ENCODE measurements at places on chromosomes 6 and 20.

- DNase-seq: no peak
Observed at GRCh38 chr20:58871533-58872102, 19.1 kb downstream of the GNAS start.

GRCh38 chr20:10854976-10855375 lies 181.2 kb upstream of the JAG1 start:
- no peak for DNase-seq

GRCh38 chr6:124765280-124765679 lies 197.0 kb upstream of the RNF217 start:
- DNase-seq: no peak

- DNase-seq: no peak
Observed at GRCh38 chr6:13703496-13703895, 8.1 kb downstream of the RANBP9 start.

DNA sequence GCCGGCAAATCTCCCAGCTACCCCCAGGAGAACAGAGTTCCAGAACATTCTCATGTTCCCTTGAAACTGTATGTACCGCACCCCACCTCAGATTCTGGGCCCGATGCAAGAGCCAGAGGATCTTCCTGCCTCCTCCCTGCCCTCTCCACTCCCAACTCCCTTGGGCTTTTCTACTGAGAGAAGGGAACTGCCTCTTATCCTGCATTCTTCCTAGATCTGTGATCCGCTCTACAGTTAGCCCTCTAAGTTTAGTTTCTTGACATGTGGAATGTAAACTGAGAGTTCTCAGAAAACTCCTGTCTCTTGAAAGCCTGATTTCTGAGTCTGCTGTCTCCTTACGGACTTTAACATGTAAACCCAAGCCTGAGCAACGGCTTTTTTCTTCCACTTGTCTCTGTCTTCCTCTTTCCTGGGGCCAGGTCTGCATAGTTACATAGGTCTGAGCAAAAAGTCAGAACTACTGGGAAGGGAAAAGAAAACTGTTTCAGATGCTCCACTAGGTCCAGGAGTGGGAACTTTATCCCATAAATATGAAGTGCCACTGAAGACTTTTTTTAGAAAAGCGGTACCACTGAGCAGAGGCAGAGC lies 86.5 kb upstream of the TNFAIP3 start:
- no peak for DNase-seq

- no peak for DNase-seq
Observed at GRCh38 chr6:143362192-143362558, 88.3 kb downstream of the ADAT2 start.

- DNase-seq: no peak
Observed at GRCh38 chr20:31759836-31760518, 20.9 kb downstream of the TPX2 start.

GRCh38 chr6:26309731-26310142 lies 55.3 kb upstream of the BTN3A2 start:
- DNase-seq: no peak

DNA sequence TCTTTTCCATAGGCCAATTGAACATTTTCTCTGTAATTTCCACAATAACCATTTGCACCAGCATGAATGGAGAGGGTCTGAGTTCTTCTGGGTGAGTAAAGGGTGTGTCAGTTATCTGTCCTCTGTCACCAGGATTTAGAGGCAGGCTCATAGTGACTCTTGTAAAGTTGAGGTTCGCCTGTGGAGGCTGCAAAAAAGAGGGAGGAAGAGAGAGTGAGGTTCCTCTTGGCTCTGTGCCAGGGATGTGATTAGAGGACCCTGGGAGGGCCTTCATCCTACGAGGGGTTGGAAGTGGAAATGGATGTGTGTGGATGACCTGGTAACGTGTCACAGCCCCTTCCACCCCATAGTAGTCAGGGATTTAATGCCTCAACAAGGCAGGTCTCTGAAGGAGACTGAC lies 242.0 kb downstream of the ESR1 start:
- DNase-seq: no peak

GRCh38 chr20:20037960-20038359 lies 14.3 kb downstream of the CRNKL1 start:
- DNase-seq: no peak

GRCh38 chr6:14633479-14633878 lies 515.9 kb downstream of the CD83 start:
- DNase-seq: no peak

DNA sequence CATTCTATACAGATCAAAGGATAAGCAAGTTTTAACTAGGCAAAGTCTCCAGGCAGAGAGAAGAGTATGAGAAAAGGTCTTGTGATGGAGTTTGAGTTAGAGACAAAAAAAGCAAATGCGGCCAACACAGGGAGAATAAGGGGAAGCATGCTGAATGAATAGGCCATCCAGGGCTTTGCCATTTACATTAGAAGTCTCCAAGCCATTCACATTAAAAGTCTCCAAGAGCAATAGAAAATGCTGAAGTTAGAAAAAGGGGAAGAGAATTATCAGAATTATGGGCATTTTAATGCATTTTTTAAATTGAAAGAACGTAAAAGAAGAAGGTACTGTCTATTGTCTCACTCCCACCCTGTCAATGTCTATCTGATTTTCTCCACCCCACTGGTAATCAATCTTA lies 49.4 kb downstream of the PDSS2 start:
- DNase-seq: peak; percentile 5

- DNase-seq: no peak
Observed at GRCh38 chr20:23622839-23623343, 14.9 kb downstream of the CST3 start.

DNA sequence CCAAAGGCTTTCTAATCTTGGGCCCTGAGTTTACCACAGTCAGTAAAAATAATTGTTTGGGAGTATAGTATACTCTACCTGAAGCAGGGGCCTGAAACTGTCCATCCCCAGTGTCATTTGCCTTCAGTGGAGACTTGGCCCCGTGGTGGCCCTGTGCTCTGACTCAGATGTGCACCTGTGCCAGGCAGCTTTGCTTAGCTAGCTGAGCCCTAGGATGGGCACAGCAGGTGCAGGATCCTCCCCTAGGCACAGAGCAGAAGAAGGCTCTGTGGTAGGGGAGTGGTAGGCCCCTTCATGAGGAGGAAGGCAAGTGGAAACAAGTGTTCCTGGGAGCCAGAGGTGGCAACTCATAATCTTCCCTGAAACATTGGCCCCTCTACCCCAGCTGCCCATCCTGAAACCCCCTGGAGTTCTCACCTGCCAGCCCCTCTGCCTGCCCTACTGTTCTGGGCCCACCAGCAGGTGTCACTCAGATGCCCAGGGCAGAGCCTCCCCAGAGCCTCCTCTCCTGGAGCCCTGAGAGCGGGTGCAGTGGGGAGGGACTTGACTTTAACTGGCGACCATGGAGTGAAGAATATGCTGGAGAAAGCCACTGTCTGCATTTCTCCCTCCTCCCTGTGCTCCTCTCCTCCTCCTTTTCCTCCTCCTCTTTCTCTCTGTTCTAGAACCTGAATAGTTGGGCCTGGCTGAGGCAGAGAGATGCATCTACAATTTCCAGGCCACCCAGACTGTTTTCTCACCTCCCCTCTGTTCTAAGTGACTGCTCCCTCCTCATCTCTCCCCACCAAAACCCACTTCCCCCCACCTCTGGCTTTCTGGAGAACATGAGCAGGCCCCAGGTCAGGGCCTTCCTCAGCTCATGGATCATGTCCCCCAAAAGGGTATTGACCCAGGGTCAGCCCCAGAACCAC lies 2.9 kb downstream of the CPNE5 start:
- DNase-seq: no peak

DNA sequence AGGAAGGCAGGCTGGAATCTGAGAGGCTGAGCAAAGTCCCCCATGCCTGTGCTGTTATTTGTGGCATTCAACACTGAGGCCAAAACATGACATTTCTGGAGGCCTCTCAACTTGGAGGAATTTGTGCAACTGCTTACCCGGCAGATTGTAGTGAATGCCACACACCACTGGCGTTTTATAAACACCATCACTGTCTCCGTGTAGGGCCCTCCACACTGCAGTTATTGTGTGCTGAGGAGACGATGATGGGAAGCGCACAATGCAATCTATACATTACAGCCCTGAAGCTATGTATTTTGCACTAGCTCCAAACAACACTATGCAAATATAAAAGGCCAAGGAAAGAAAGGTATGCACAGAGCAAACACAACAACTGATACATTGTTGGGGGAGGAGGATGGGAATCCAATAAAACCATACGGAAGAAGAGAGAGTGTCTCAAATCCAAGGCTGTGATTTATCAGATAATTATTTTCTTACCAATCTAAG lies 106.5 kb downstream of the SMLR1 start:
- no peak for DNase-seq

- DNase-seq: no peak
Observed at GRCh38 chr6:15656145-15656544, 6.7 kb downstream of the DTNBP1 start.

DNA sequence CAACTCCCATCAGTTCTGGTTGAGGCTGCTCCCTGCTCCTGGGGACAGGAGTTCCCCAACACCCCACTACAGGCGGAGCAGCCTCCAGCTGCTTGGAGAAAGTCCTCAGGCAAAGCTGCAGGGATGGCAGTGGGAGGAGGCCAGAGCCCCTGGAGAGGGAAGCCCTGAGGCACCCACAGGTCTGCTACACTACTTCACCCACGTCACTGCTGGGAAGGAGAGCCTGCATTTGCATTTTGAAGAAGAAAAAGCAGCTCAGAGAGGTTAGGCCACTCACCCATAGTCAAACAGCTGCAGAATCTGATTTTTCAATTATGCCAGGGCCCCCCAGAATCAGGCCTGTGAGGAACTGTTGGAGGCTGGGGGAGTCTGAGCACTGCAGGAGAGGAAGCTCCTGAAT lies 17.2 kb downstream of the BFSP1 start:
- DNase-seq: no peak

DNA sequence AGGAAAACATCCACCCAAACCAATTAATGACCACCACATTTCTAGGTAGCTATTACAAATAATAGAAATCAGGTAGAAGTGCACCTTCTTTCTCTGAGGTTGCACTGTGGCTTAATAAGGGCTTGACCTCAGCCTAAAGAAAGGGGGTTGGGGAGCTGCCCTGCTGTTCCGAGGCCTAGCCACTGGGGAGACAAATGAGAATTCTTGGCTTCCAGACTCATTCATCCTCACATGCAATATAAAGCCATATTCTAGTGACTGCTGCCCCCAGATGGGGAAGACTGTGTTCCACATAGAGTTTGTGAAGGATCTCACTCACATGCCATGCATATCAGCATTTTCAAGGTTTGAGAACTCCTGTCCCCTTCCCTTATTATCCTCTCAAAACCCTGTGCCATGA lies 22.9 kb downstream of the SAYSD1 start:
- DNase-seq: no peak

DNA sequence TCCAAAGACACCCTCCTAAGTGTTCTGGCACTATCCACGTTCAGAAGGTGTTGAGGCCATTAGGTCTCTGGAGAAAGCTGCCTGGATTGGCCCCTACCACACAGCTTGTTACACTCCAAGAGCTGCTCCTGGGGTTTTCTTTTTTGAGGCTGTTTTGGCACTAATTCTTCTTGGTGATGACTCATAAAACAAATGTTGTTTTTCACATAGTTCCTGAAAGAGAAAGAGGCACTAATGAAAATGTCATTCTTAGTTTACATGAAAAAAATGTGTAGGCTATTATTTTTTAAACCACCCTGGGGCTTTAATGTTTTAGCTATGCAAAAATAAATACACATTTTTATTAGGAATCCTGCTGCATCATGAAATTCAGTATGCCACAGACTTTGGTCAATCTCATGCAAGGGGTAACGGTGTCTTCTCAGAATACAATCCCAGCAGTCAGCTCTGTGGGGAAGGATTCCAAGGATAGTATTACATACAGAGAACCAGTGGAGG lies 38.1 kb downstream of the TBPL1 start:
- DNase-seq: no peak

GRCh38 chr6:146950351-146950835 lies 253.8 kb upstream of the STXBP5 start:
- DNase-seq: no peak

GRCh38 chr20:61941721-61942405 lies 123.8 kb downstream of the TAF4 start:
- DNase-seq: no peak

GRCh38 chr6:119612911-119613381 lies 263.4 kb upstream of the MAN1A1 start:
- no peak for DNase-seq

- DNase-seq: no peak
Observed at GRCh38 chr6:89797317-89797716, 22.3 kb downstream of the MDN1 start.

DNA sequence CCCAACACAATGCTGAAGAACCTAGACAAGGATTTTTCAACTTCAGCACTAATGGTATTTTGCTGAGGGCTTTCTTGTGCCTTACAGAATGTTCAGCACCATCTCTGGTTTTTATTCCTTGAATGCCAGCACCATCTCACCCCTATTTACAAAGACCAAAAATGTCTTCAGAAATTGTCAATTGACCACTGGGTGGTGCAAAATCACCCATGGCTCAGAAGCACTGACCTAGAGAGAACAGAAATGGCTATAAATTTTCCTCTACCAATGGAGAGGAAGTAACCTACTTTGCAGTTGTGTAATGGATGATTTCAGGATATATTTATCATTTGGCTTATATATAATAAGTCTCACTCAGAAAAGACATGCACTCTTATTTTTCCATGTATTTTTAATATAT lies 431.0 kb upstream of the IRAK1BP1 start:
- DNase-seq: no peak

- no peak for DNase-seq
Observed at GRCh38 chr6:11650711-11651110, 113.2 kb downstream of the TMEM170B start.

DNA sequence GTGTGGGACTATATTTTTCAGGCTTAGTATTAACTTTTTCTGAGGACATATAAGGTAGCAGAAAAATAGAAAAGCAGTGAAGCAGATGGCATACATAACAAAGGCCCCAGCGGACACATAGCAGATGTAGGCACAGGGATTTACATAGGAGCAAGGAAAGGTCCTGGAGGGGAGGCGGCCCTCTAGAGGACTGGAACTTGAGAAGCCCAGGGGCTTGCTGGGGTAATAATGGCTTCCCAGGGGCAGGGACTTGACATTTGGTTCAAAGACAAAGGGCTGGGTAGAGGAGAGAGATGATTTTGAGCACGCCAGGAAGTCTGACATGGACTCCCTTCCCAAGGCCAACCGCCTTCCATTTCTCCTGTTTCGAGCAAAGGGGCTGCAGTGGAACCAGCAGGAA lies 31.7 kb upstream of the OSTM1 start:
- DNase-seq: no peak

DNA sequence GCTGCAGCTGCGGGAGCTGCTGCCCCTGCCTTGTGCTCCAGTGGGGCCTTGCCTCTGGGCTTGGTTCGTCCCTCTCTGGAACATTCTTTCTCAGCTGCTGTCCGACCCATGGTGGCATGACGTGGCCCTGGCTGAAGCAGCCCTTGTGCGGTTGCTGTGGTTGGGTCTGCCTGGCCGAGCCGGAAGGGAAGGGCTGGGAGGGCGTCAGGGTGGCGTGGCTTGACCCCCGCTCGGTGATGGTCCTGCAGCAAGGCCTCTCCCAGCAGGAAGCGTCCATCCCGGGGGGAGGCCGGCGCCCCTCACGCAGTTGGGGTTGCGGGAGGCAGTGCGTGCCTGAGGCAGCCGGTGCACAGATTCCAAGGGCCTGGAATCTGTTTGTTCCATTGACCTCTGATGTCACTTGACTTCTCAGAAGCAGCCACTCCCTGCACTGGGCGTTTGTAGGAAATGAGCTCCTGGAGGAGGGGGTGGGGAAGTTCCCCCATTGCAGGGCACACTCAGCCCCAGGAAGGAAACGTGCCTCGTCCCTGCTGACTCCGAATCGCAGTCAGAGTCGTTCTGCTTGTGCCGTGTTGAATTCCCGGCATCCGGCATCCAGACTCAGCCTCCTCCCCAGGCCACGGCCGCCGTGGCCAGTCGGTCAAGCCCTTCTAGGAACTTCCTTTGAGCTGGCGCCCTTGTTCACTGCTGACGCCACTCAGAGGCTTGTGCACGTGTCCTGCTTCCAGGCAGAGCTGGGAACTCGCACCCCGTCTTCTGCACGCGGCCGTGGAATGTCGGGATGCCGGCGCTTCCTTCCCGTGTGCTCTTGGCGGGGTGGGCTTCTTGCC lies 9.7 kb upstream of the TNFRSF6B start:
- DNase-seq: no peak
